DMS79 treated with DMSO at 0.1 percent for 48 hours (cell line): ENCODE measurements at places on chromosomes 4 and X.
A peak's percentile ranks its signal among the peaks of the same experiment; 100 is the strongest.

- DNase-seq = no peak
These were observed 40.2 kb downstream of the CRMP1 start for GRCh38 chr4:5852523-5853202.

- DNase-seq = peak; percentile 33
These were observed 123.7 kb downstream of the AFF1 start for GRCh38 chr4:87058356-87059073.

- no peak for DNase-seq
These were observed 130.9 kb downstream of the TTC29 start for GRCh38 chr4:146814750-146815149.

DNA sequence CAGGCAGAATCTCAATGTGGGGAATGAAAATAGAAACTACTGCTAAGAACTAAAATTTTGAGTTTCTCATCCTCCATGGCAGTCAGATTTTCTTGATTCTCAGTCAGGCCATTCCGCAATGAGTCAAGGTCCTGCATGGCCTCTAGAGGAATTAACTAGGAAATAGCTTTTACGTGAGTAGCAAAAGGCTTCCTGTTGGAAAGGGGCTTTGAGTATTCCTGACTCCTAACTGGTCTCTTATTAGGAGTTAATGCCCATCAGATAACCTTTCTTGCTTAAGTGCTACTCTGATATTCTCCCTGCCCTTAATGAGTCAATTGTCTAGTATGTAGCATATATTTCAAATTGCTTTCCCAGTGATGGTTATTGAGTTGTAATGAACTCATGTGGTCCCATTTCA is 65.7 kb upstream of the ARHGAP24 start:
- DNase-seq = no peak

DNA sequence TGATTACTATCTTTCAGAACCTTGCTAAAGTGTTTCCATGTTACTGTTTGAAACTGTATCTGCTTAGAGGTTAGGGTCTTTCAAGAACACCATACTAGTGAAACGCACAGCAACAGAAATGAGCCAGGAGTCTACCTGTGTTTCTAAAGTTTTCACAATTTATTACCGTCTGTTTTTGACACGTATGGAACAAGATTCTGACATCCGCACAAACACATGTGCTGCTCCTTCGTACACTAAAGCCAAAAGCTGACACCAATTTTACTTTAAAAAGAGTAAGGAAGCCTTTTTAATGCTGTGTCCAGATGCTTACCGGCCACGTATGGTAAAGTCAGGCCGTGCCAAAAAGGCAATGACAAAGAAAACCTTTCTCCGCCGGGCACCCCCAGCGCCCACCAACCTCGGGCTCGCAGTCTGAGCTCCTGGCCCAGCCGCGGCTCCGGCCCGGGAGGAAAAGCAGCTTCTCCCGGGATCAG is 532 bp downstream of the RPS4X start:
- no peak for DNase-seq

- no peak for DNase-seq
These were observed 506.0 kb upstream of the FAM241A start for GRCh38 chr4:111639120-111639690.

DNA sequence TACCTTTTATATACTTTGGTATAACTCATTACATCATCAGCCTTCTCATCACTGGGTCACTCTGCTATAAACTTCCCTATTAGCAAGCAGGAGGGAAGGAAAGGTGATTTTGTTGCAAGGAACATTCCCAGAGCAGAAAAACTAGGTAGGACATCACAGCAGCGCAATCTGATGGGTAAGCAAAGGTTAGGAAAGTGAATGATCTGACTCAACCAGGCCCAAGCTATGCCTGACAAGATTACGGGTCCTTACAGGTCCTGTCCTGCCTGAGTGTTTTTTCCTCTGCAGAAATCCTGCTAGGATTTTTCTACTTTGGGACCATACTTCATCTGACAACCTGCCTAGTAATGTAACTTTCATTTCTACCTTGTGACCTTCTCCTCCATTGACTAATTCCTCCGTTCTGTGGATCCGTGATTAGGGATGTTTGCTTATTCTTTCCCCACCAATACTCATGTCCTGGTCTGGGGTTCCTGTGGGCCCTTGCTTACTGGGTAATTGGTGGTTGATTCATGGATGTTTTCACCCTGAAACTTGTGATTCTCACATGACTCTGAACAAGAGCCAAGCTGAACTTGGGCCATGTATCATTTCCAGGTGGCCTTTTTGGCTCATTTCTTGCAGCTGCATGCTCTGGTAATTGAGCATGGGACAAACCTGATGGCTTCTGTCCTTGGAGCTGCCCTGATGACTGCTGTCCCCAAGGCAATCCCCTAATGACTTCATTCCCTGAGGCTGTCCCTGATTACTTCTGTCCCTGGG is 111.9 kb upstream of the KIT start:
- no peak for DNase-seq

DNA sequence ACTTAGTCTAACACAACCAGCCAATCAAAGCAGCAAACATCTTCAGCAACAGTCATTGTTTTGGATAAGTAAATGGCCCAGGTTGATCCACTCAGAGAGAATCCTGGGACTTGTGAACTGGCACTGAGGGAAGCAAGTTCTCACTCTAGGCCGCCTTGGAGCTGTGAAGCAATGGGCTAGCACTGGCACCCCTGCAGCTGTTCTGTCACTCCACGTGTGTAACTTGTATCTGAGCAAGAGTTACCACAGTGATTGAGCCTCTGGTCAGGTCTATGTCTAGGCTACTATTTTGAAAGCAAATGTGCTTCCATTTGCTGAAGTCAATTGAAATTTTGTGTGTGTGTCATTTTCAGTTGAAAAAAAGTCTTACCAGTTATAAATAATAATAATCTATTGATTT is 57.2 kb upstream of the HS3ST1 start:
- DNase-seq = no peak

- DNase-seq = no peak
These were observed 44.9 kb downstream of the SH3RF1 start for GRCh38 chr4:169225812-169226211.

DNA sequence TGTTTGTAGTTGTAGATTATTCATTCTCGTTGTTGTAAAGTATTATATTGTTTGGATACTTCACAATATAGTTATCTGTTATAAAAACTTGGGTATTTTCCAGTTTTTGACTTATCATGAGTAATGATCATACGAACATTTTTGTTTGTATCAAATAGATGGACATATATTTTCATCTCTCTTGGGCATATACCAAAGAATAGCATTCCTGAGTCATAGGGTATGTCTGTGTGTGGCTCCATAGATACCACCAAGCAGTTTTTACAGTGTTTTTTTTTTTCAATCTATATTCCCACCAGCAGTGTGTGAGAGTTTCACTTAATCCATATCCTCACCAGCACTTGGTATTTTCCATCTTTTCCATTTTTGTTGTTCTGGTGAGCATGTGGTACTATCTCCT is 89.7 kb upstream of the RAB40AL start:
- no peak for DNase-seq

DNA sequence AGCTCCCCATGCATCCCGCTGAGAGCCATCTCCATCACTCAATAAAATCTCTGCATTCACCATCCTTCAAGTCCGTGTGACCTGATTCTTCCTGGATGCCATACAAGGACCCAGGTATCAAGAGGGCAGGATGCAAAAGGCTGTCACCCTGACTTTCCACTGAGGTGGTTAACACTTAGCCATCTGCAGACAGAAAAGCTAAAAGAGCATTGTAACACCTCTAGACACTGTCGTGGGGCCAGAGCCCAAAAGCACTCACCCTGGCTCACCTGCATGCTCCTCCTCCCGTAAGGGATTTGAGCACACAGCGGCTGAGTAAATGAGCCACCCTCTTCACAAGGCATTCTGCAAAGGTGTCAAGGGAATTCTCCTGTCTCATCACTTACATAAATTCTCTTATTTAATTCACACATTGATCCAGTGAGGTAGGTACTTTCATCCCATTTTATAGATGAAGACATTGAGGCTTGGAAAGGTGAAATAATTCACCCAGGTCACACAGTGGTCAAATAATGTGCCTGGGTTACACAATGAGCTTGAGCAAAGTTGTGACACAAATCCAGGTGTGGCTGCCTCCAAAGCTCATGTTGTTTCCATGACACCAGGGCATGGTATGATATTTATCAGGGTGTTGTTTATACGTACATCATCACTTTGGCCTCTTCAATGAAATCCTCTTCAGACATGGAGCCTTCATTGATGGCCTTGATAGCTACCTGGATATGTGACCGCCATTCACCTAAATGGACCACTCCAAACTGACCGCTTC is 48.0 kb downstream of the TXK start:
- DNase-seq = no peak

- no peak for DNase-seq
These were observed 1.9 kb upstream of the SMARCA1 start for GRCh38 chrX:129525162-129525561.

- no peak for DNase-seq
These were observed 205.5 kb downstream of the MID1 start for GRCh38 chrX:10414862-10415261.

- no peak for DNase-seq
These were observed 242.3 kb downstream of the AFAP1 start for GRCh38 chr4:7697343-7697742.

DNA sequence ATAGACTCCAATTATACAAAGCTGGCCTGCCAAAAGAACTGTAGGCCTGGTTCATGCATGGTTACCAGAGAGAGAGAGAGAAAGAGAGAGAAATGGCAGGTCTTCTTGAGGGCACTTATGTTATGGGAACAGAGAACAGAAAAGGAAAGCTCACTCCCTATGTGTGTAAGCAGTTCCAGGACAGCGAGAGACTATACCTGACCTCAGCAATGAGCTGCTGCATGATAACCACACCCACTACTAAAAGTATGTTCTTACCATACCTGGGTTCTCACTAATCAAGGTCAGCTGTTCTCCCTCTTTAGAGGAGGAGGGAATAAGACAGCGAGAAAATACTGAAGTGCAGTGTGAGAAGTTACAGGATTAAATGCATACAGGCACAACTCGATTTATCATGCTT is 583.3 kb downstream of the GBA3 start:
- DNase-seq = no peak

GRCh38 chr4:185227131-185227551 is 17.7 kb downstream of the SNX25 start:
- DNase-seq = no peak

DNA sequence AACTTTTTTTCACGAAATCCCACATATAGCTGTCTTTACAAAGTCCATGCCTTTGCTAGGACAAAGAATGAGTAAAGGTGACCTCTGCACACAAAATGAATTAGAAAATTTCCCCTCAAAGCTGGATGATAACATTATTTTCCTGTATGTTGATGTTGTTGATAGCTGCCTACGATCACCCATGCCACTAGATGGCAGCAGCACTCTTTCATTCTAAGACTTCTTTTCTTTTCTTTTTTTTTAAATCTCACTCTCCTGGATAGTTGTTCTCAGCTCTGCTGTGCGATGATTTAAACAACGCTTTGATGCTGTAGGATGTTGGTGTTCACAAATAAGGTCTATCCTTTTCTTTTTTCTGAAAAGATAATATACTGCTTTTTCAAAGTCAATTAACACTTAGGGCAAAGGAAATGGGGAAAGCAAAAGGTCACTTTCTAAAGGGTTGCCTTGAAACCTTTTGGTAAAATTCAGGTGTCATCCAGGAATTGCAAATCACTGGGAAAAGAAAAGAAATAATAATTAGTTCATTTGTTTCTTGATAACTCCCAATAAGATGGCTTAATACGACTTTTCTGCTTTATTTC is 266.8 kb downstream of the C4orf33 start:
- peak; percentile 78 for DNase-seq

GRCh38 chrX:69366183-69366582 is 137.9 kb upstream of the NALF2 start:
- no peak for DNase-seq

GRCh38 chr4:6781561-6781960 is 966 bp upstream of the KIAA0232 start:
- DNase-seq = no peak

- DNase-seq = no peak
These were observed 306.5 kb upstream of the KLF3 start for GRCh38 chr4:38357546-38357945.

DNA sequence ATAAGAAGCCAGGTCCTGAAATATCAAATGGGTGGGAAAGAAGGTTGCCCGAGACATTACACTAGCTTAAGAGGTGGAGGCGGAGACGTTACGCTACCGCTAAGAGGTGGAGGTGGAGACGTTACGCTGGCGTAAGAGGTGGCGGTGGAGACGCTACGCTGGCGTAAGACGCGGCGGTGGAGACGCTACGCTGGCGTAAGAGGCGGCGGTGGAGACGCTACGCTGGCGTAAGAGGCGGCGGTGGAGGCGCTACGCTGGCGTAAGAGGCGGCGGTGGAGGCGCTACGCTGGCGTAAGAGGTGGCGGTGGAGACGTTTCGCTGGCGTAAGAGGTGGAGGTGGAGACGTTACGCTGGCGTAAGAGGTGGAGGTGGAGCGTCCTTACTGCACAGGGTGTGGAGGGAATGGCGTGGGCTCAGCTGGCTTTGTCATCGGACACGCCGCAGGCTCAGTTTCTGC is 12.8 kb downstream of the CYP4V2 start:
- no peak for DNase-seq

GRCh38 chr4:100257567-100257966 is 67.3 kb upstream of the DDIT4L start:
- no peak for DNase-seq

DNA sequence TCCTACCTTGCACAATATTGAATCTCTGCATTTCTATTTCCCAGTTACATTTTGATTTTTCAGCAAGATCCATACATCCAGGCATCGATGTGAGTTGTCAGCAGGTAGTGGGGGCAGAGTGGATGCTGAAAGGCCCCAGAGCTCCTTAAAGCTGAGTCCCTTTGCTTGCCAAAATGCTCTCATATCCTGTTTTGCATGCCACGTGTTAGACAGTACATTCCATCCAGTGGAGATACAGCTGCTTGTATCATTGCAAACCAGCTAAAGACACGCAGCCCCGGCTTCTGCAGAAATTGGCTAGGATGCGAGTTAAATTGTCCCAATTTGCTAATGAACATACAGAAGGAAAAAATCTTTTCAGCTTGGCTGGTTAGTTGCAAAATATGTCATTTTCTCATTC is 179.6 kb upstream of the MXRA5 start:
- DNase-seq = no peak

GRCh38 chr4:159434114-159434870 is 331.4 kb downstream of the RAPGEF2 start:
- no peak for DNase-seq

- no peak for DNase-seq
These were observed 108.3 kb downstream of the AFAP1 start for GRCh38 chr4:7831330-7831729.

- no peak for DNase-seq
These were observed 13.1 kb upstream of the AFF1 start for GRCh38 chr4:86921608-86922252.

GRCh38 chr4:70722199-70722791 is 531 bp downstream of the RUFY3 start:
- DNase-seq = peak; percentile 13

DNA sequence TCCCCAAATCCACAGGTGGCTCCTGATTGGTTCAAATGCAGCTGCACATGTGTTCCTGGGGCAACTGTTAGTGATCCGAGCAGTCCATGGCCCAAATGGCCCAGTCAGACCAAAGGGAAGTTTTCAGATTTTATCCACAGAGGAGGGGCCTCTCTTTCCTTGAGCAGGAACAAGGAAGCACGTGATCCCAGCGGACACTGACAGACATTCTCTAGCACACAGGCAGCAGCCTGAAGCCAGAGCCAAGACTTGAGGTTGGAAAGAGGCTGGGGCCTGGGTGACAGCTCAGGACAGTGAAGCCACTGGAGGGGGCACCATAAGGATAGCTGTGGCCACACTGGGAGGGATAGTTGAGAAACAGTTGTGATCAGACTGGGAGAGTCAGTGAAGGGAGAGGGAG is 3.5 kb upstream of the ZFP92 start:
- DNase-seq = no peak
